ENCODE measurements at places on chromosomes 3 and 15. TPM values are rescaled to one million over a fixed set of nuclear protein-coding genes. Genes with fewer than 3 reads are reported as not detected.

Gene MESP2
- total RNA-seq, result 0.15 TPM

Gene AMIGO3
- 1.2 TPM for total RNA-seq

Gene CFAP100
- total RNA-seq, result not detected

Gene ANKRD63
- total RNA-seq, result not detected

Gene DNAH12
- total RNA-seq, result 0.12 TPM

Gene CASR
- not detected for total RNA-seq

Gene AEN
- 65.4 TPM for total RNA-seq

Gene SERPINI2
- not detected for total RNA-seq

Gene GALNT15
- 25.1 TPM for total RNA-seq

Gene GP9
- not detected for total RNA-seq

Gene GRK7
- not detected for total RNA-seq

Gene DISP2
- total RNA-seq, result 3.9 TPM

Gene MELTF
- total RNA-seq, result 5.7 TPM

Gene TRAT1
- not detected for total RNA-seq

Gene SH3BP5
- total RNA-seq, result 204 TPM

Gene NT5DC2
- 134 TPM for total RNA-seq

Gene NLGN1
- 3.0 TPM for total RNA-seq

Gene BOC
- total RNA-seq, result 4.2 TPM

Gene DZIP3
- 5.8 TPM for total RNA-seq
